ENCODE measurements at places on chromosomes 2 and 18.

DNA sequence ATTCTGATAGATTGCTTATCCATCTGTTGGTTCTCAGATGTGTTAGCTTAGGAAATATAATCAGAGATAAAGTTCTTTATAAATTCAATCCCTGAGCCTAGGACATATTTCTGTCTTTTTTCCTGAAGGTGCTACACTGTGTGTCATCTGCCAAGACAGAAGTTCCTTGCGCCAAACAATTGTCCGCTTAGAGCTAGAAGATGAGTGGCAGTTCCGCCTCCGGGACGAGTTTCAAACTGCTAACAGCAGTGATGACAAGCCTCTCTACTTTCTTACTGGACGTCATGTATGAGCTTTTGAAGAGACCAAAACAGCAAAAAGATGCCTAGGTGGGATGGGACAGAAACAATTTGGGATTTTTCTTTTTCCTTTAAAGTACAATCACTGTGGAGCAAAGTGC lies 78.0 kb downstream of the ESCO1 start:
- DNase-seq = no peak

DNA sequence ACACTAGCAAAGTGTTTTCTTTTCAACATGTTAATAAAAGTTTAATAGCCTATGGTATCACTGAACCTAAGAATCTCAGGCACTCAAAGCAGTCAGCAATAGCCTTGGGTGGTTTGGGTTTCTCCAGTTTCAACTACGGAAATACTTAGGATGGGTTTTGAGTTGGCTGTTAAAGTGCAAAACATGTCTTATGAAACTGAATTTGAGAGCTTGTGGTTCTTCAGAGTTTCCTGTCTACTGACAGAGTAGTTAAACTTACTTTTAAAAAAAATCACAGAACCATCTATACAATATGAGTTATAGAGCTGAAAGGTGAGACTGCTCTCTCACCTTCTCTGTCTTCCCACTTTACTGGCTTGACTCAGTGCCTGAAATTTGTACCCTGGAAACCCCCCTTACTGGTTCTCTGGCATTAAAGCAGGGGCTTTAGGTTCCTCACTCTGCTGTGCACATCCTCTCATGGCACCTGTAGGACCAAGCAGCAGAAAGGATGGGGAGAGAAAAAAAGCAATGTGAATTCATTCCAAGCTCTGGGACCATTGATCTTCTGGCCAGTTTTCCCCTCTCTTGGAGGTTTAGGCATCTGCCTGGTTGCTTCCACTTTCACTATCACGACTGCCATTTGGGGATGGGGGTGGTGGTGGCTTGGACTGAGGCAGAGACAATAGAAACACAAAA lies 18.1 kb downstream of the CCDC141 start:
- DNase-seq = peak; percentile 79

DNA sequence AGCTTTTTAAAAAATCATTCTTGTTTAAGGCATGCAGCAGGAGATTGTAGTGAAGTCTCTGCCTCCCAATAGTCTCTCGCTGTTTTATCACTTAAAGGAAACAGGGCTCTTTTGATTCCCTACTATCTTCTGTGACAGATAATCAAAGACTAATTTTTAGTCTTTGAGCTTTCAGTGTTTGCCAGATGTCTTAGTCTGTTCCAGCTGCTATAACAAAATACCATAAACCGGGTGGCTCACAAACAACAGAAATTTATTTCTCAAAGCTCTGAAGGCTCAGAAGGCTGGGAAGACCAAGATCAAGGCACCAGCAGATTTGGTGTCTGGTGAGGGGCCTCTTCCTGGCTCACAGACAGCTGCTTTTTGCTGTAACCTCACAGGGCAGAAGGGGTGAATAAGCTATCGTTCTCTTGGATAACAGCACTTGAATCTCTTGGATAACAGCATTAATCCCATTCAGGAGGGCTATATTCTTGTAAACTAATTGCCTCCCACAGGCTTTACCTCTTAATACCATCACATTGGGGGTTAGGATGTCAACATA lies 37.8 kb upstream of the STAT4 start:
- no peak for DNase-seq

GRCh38 chr2:116948258-116948657 lies 866.2 kb upstream of the DDX18 start:
- no peak for DNase-seq

DNA sequence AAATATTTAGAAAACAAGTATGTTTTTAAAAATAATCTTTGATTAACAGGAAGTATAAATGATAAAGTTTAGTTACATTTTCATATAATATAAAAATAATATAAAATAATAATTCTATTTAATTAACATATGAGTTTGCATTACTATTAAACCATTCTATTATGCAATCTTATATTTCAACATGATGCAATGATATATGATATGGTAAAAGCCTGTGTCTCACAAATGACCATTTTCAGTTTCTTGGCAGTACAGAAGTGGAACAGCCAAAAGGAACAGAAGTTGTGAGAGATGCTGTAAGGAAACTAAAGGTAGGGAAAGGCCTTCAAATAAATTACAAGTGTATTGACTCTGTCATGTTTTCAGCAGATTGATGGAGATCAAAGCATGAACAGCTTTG lies 230.8 kb downstream of the GULP1 start:
- DNase-seq = no peak

GRCh38 chr2:147137711-147138110 lies 707.1 kb upstream of the ACVR2A start:
- DNase-seq = no peak

GRCh38 chr2:38462121-38462661 lies 85.1 kb upstream of the ATL2 start:
- peak; percentile 77 for DNase-seq

DNA sequence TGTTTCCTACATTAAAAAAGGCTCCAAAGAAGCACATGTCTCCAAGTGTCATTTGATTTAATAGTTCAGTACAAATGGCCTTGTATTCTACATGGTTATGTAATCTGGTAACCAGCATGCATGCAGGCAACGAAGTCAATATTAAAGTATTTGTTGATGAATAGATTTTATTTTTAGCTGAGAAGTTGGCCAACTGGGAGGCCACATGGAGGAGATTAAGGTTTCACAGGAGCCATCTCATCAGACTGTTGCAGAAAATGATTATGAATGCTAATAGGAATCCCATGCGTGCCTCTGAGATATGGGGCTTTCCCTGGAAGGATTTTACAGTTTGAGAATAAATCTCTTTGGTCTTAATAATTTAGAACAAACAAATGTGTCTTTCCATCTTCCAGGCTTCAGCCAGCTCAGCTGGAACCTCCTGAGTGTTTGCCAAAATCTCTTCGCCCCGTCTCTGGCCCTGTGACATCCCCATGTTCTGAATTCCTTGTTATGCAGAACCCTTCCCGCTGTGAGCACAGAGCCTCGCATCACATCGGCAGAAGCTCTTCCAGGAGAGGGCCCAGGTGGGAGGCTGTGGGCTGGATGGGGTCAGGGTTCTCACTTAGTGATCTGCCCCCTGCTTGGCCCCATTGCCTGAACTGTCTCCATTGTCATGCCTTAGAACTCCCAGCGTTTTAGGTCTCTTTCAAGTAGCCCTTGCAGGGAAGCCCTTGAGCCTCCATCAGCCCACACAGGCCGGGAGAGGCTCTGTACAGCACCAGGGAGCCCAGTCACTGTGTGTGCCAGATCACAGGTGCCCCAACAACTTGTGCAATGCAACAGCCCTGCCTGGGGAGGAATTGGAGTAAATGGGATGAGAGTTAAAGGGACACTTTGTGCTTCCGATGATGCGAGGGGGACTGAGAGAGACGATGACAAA lies 190.5 kb upstream of the TWIST2 start:
- no peak for DNase-seq

DNA sequence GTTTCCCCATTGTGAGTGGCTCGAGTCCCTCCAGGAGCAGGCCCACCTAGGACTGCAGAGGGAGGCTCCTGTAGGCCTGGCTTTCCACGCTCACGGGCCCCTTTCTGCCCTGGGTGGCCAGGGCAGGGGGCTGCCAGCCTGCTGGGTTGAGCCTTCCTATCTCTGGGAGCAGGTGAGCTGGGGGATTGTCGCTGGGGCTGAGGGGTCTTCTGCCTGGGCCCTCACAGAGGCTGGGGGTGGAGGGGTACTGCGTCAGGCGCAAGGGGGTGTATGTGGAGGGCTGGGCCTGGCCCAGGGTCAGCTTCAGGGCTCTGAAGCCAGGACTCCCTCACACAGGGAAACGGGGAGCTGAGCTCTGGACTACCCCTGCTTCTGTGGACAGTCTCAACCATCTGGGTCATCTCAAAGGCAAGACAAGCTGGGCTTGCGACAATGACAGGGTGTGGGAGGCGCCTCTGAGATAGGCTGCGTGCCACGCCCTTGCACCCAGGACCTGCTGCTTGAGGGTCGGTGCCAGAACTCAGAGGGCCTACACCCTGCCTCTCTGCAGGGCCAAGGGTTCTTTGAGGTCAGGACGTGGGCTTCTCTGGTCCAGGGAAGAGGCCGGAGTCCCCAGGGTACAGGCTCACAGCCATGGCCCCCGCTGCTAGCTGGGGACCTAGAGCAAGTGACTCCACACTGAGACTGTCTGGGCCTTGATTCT lies 206.1 kb downstream of the TWIST2 start:
- no peak for DNase-seq

DNA sequence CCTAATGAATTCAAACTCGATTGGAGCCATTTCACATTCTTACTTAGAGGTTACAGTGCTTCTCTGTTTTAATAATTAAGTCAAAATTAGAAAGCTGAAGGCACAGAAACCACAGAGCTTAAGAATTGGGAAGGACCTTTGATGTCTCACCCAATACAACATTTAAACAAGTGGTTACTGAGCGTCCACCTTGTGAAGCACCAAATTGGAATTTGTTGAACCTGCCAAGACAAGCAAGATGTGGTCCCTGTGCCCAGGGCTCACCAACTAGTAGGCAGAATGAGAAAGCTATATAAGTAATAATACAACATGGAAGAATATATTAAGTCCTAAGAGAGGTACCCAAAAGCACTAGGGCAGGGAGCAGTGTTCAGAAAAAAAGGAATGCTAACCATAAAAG lies 64.5 kb upstream of the NPAS2 start:
- DNase-seq = peak; percentile 46

- DNase-seq = no peak
These were observed 671.4 kb downstream of the MBD2 start for GRCh38 chr18:53553030-53553429.

DNA sequence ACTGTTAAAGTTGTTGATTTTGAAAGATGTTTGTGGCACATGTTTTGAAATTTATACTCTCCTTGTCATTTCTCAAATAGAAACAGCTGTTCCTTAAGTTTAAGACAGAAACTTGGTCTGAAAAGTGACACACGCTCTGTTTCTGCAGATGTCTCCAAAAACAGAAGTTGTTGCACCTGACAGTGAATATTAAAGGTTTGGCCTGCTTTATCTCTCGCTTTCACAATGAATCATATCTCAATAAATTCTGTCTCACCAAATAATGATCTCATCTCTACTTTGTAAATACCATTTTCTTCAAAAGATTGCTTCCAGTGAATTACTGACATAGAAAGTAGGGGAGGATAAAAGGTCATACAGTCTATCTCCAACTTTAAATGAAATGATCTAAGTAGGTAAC lies 294.9 kb upstream of the SYT4 start:
- no peak for DNase-seq

GRCh38 chr2:189933041-189933440 lies 129.5 kb downstream of the MSTN start:
- DNase-seq = no peak

DNA sequence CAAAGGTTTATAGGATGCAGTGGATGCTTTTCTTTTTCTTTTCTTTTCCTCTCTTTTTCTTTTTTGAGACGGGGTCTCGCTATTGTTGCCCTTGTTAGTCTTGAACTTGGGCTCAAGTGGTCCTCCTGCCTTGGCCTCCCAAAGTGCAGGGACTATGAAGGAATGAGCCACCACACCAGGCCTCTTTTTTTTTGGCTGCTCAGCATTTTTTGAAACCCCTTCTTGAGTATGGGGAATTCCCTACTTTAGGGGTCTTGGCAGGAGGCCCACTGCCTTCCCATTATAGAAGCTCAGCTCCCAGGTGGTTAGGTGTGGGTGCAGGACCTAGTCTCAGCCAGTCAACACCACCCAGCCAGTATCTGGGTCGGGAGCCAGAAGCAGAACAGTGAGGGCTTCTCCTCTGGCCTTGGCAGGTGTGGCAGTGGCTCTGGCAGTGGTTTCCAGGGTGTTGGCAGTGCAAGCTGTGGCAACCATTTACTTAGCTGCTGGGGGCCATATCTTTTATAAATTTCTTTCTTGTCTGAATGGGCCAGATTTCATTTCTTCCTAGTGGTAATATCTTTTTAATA lies 51.4 kb upstream of the ACYP2 start:
- no peak for DNase-seq

GRCh38 chr2:217206016-217206725 lies 346.3 kb upstream of the TNP1 start:
- DNase-seq = peak; percentile 65

GRCh38 chr2:201262718-201263117 lies 2.4 kb downstream of the CASP8 start:
- DNase-seq = no peak

- DNase-seq = no peak
These were observed 27.1 kb downstream of the C2orf76 start for GRCh38 chr2:119339562-119339923.

- no peak for DNase-seq
These were observed 114.1 kb upstream of the MYCN start for GRCh38 chr2:15826273-15826717.

DNA sequence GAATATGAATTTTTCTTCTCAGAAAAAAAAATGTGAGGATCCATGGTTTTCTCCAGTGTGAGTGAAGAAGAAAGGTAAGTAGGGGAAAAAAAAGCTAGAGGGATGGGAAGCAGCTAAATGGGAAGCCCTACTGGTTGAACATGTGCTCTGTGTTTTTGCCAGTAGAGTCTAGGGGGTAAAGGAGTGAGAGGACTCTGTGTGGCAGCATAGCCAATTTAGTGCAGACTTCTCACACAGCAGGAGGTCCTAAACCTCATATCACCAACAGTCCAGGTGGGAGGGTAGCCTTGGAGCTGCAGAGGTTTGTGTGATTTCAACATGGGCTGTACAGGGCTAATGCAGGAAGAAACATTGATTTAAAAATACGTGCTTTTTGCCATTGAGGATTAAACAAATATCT lies 334.5 kb upstream of the SPHKAP start:
- DNase-seq = no peak

GRCh38 chr2:2698182-2699120 lies 367.4 kb upstream of the MYT1L start:
- no peak for DNase-seq

- DNase-seq = no peak
These were observed 41.4 kb downstream of the PDIA6 start for GRCh38 chr2:10770956-10771750.

- DNase-seq = peak; percentile 69
These were observed 59.3 kb downstream of the EMILIN2 start for GRCh38 chr18:2905854-2906703.

- no peak for DNase-seq
These were observed 76.9 kb downstream of the EVA1A start for GRCh38 chr2:75483878-75484277.

DNA sequence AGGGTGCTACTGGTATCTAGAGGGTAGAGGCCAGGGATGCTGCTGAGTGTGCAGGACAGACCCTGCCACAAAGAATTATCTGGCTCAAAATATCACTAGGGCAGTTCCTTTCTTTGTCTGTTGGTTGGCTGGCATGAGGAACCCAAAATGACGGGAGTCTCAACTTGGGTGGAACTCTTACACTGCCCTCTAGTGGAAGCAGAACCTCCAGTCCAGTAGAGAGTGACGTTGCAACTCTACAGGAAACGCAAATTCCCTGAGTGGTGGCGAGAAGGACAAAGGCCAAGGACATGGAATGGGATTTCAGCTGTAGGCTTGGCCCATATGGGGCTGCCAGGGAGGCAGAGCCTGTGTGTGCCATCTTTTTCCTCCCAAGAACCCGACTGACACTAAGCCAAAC lies 47.1 kb downstream of the COPS8 start:
- no peak for DNase-seq
